Endodermal cell (in vitro differentiated cells): ENCODE measurements at places on chromosomes 7 and 10. TPM values are rescaled to one million over a fixed set of nuclear protein-coding genes. Genes with fewer than 3 reads are reported as not detected.

DNA sequence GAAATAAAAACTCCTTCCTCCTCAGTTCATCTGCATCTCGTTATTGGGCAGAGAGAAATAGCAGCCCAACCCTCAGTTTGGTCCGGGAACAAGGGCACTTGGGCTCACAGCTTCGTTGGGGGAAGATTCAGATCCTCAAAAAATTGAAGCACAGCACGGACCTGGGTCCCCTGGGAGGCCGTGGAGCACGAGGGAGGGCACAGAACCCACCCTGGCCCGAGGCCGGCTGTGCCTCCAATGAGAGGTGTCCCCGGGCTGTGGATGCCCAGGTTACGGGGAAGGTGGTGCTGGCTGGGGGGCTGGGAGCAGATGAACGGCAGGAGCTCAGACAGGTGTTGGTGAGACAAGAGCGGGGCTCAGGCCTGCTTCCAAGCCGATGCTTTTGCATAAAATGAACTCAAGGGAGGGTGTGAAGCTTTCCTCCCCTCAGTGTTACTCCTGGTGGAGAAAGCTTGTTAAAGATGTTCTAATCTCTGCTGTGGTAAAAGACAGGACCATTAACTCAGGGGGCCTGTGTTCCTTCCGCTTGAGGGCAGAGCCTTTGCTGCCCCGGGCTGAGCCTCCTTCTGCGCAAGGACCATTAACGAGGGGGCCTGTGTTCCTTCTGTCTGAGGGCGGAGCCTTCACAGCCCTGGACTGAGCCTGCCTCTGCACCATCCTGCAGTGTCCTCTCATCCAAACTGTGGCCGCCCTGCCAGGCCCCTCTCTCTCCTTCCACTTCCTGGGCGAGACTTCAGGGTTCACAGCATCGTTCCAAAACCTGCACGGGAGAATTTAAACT lies 302.2 kb downstream of the ADARB2 start:
- DNase-seq = peak; percentile 77
- no peaks in the 10 kb centered on the region for H3K36me3 ChIP-seq
- no peaks in the 10 kb centered on the region for H3K4me1 ChIP-seq
- no peak overlapping the region for H3K27ac ChIP-seq

GRCh38 chr10:60082744-60083344 lies 176.5 kb upstream of the CCDC6 start:
- no peak overlapping the region for H3K27ac ChIP-seq
- no peaks in the 10 kb centered on the region for H3K36me3 ChIP-seq
- DNase-seq = no peak
- H3K4me3 ChIP-seq = no peak overlapping the region

DNA sequence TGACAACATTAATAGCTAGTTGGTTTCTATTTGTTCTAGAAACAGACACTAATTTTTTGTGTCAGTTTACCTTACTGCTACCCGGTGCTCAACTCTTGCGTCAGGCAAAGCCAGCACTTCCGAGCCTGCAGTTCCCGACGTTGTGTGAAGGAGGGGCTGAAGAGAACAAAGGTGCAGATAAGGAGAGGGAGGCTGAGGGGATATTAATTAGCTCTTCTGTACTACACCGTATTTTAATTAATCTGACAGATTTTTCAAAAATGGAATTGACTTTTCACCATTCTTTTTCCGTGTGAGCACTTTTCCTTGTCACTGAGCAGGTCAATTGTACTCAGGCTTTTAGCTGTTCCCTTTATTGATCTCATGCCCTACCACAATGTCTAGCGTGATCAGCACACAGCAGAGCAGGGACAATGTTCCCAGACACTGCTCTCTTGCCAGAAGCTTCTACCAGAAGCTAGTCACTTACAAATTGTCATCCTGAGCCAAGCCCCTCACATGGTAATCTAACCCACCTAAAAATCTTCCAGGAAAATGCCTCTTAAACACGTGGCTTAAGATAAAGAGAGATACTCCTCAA lies 650.5 kb upstream of the MKI67 start:
- no peak overlapping the region for H3K4me3 ChIP-seq
- no peaks in the 10 kb centered on the region for H3K4me1 ChIP-seq
- H3K27ac ChIP-seq = no peak overlapping the region
- no peaks in the 10 kb centered on the region for H3K27me3 ChIP-seq
- H3K36me3 ChIP-seq = no peaks in the 10 kb centered on the region
- no peak for DNase-seq

Gene CALN1
- total RNA-seq = 6.9 to 8.6 TPM (median 7.0 TPM) in 3 replicates

Gene MLXIPL
- total RNA-seq = 33.6 and 39.7 TPM in 2 replicates

- no peak overlapping the region for H3K27ac ChIP-seq
- peaks cover 6% of the 10 kb centered on the region for H3K27me3 ChIP-seq
- H3K4me3 ChIP-seq = no peak overlapping the region
- peaks cover 6% of the 10 kb centered on the region for H3K4me1 ChIP-seq
These were observed 35.8 kb upstream of the CDK1 start for GRCh38 chr10:60742512-60742911.

Gene TRDMT1
- total RNA-seq = 7.7 to 11.7 TPM (median 8.1 TPM) in 3 replicates

DNA sequence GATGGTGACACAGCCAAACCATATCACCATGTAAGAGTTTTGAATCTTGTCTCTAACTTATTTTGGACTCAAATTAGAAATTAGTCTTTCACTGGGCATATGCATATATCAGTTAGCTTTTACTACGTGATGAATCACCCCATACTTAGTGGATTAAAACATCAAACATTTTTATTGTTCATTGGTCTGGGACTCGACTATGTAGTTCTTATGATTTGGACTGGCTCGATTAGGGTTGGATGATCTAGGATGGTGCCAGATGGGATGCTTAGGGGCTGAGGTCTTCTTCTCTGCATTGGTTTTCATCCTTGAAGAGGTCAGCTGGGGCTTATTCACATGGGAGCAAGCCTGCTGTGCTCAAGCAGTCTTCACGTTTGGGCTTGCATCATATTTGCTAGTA lies 264.9 kb downstream of the EXOC4 start:
- no peak overlapping the region for H3K27ac ChIP-seq
- no peak overlapping the region for H3K4me3 ChIP-seq
- DNase-seq = no peak
- no peaks in the 10 kb centered on the region for H3K36me3 ChIP-seq
- no peaks in the 10 kb centered on the region for H3K4me1 ChIP-seq

Gene MGMT
- total RNA-seq = 29.0 and 33.7 TPM in 2 replicates

- H3K36me3 ChIP-seq = no peaks in the 10 kb centered on the region
- no peak overlapping the region for H3K27ac ChIP-seq
- no peak for DNase-seq
- H3K4me1 ChIP-seq = peaks cover 8% of the 10 kb centered on the region
- no peak overlapping the region for H3K4me3 ChIP-seq
These were observed 668.2 kb downstream of the CCSER2 start for GRCh38 chr10:84996580-84996979.

DNA sequence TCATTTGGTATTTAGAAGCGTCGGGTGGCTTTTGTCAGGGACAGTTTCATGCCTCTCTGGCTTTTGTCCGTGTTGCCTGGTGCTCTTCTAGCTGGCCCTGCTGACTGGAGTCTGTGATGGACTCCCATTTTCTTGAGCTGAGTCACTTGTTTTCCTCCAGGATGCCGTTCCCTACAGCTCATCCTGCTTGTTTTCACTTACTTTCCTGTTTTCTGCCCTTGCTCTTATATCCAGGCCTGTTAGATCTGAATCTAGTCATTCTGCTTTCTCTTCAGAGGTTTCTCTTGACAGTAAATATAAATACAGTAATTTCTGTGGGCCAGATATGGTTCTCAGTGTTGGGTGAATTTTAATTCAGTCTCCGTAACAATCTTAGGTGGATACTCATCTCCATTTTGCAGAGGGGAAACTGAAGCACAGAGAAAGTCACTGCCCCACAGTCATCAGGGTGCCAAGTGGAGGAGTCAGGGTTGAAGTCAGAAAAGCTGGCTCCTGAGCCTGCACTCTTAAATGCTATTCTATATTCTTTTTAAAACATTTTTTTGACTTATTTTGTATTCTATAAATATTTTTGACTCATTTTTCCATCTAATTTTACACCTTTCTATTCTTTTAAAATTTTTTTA lies 85.4 kb downstream of the CCNY start:
- peak overlapping the region; percentile 34 for H3K27ac ChIP-seq
- no peaks in the 10 kb centered on the region for H3K36me3 ChIP-seq
- H3K4me1 ChIP-seq = peaks cover 2% of the 10 kb centered on the region
- H3K27me3 ChIP-seq = no peaks in the 10 kb centered on the region
- H3K4me3 ChIP-seq = no peak overlapping the region

Gene NUTM2E
- 0.35 and 0.63 TPM in 2 replicates for total RNA-seq

DNA sequence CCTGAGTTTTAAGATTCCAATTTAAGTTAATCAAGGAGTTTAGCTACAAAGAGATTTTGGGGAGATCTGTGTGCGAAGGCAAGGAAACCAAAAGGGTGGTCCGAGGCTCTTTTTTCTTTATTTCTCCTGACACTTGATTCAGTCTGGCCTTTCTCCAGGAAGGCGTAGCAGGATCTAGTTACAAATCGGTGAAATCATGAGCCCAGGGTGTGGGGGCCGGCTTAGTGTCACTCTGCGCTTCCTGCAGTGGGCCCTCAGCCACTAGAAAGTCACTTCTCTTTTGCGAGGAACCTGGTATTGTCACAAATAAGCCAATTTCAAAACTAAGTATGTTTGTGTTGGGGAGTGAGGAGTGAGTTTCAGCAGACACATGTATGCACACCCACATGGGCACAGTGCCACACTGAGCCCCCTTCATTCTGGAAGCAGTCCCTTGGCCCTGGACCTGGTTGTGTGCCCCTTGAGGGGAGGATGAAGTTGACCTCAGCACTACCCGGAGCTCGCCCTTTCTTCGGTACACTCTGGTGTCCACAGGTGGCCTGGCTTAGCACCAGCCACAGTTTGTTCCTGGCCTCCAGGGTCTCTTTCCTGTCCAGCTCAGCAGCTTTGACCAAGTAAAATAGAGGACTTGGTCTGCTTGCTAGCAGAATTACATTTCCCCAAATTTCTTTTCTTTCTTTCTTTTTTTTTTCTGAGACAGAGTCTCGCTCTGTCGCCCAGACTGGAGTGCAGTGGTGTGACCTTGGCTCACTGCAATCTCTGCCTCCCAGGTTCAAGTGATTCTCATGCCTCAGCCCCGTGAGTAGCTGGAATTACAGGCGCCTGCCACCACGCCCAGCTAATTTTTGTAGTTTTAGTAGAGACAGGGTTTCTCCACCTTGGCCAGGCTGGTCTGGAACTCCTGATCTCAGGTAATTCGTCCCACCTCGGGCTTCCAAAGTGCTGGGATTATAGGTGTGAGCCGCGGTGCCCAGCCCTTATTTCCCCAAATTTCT lies 84.0 kb upstream of the BTBD16 start:
- H3K4me1 ChIP-seq = peaks cover 15% of the 10 kb centered on the region
- no peaks in the 10 kb centered on the region for H3K27me3 ChIP-seq
- no peak overlapping the region for H3K27ac ChIP-seq
- no peaks in the 10 kb centered on the region for H3K36me3 ChIP-seq
- H3K4me3 ChIP-seq = no peak overlapping the region

Gene TSPAN33
- total RNA-seq = 29.6 and 33.2 TPM in 2 replicates

DNA sequence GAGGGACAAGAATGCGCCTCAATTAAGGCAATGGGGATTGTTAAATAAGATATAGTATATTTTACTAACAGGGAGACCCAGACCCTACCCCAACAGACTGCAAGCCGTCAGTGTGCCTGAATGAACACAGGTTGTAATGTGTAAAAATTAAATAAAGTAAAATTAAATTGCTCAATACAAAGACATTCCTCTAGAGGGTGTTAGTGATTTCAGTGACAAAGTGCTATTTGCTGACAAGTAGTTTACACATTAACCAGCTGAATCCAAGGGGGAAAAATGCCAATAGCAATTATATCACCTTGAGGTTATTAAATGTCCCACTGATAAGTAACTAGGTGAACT lies 110.5 kb downstream of the EBF3 start:
- no peaks in the 10 kb centered on the region for H3K36me3 ChIP-seq
- no peak overlapping the region for H3K27ac ChIP-seq
- peaks cover 7% of the 10 kb centered on the region for H3K4me1 ChIP-seq
- peak overlapping the region; percentile 50 for H3K4me3 ChIP-seq
- DNase-seq = no peak
- H3K27me3 ChIP-seq = no peaks in the 10 kb centered on the region

DNA sequence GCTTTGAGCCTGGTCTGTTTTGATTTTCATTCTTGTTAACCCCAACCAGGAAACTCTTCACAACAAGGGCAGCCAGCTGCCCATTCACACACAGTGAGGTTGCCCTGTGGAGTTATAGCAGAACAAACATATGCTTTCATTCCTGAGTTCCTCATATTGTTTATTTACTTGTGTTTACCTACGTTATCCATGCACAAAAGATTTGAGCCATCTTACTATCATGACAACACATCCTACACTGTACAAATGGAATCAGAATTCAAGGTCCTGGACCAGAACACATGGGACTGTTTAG lies 21.7 kb upstream of the BMPER start:
- H3K27me3 ChIP-seq = no peaks in the 10 kb centered on the region
- H3K27ac ChIP-seq = no peak overlapping the region
- no peak for DNase-seq
- H3K36me3 ChIP-seq = no peaks in the 10 kb centered on the region
- H3K4me3 ChIP-seq = no peak overlapping the region

Gene CH25H
- total RNA-seq = not detected in 3 replicates

Gene CDK6
- 36.6 to 57.7 TPM (median 45.1 TPM) in 3 replicates for total RNA-seq

GRCh38 chr7:142120524-142120923 lies 9.0 kb downstream of the MGAM2 start:
- no peak overlapping the region for H3K4me3 ChIP-seq
- no peaks in the 10 kb centered on the region for H3K27me3 ChIP-seq
- H3K36me3 ChIP-seq = no peaks in the 10 kb centered on the region

- no peaks in the 10 kb centered on the region for H3K4me1 ChIP-seq
- no peaks in the 10 kb centered on the region for H3K27me3 ChIP-seq
- no peaks in the 10 kb centered on the region for H3K36me3 ChIP-seq
- DNase-seq = no peak
- no peak overlapping the region for H3K27ac ChIP-seq
- H3K4me3 ChIP-seq = no peak overlapping the region
These were observed 38.8 kb downstream of the AKR1B15 start for GRCh38 chr7:134587750-134588149.

DNA sequence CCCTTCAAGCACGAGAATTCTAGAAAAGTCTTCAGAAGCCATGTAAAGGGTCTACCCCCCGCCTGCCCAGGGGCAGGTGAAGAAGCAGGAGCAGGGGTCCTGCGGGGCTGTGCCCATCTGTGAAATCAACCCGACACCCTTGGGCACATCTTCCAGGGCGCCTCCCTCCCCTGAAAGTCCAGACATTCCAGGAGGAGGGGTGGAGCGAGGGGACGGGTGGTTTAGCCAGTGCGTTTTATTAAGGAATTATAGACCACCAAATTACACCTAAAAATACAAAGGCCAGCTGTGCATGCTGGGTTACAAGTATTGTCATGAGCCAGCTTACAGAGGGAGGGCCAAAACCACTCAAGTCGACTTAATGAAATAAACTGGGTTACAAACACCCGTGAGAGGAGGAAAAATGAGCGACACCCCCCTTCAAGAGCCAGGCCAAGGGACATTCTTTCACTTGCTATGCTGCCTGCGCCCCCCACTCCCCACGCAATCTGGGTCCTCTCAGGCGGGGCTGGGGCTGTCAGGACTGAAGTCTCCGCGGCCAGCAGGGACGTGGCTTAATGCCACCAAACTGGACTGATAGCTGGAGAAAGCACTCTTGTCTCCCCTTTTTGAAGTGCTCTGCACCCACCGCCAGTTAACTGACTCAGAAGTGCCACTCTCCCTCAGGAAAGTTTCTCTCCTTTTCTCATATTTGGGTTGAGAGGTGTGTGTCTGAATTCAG lies 360.3 kb downstream of the FRMD4A start:
- H3K36me3 ChIP-seq = no peaks in the 10 kb centered on the region
- H3K27me3 ChIP-seq = no peaks in the 10 kb centered on the region
- no peak overlapping the region for H3K27ac ChIP-seq
- no peak overlapping the region for H3K4me3 ChIP-seq
- DNase-seq = no peak
- peaks cover 13% of the 10 kb centered on the region for H3K4me1 ChIP-seq
